ENCODE measurements at places on chromosomes 3 and 15.
A peak's percentile ranks its signal among the peaks of the same experiment; 100 is the strongest.

GRCh38 chr3:94525043-94525442 is 462.2 kb downstream of the NSUN3 start:
- ATAC-seq = peak; percentile 54

GRCh38 chr15:64343222-64343621 is 12.8 kb downstream of the CSNK1G1 start:
- no peak for ATAC-seq

- peak; percentile 84 for ATAC-seq
Observed at GRCh38 chr3:184496933-184497332, 64.7 kb upstream of the EPHB3 start.

- no peak for ATAC-seq
Observed at GRCh38 chr15:64455961-64456371, 4.4 kb upstream of the ZNF609 start.

DNA sequence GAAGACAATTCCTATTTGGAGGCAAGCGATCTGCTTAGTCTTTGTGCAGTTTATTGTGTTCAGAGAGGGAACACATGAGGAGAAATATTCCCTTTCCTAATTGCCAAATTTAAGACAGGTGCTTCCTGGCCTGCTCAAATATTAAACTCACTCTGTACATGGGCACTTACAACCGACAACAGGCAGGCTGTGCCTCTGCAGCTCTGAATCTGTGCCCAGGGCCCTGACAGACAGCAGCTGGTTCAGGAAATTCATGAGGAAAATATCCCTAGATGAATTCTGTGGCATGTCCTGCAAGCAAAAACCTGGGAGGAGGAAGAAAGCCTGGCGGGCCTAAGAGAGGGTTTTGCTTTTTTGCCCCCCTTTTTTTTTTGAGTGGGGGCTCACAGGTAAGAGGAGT is 169.3 kb upstream of the TRIM42 start:
- no peak for ATAC-seq

DNA sequence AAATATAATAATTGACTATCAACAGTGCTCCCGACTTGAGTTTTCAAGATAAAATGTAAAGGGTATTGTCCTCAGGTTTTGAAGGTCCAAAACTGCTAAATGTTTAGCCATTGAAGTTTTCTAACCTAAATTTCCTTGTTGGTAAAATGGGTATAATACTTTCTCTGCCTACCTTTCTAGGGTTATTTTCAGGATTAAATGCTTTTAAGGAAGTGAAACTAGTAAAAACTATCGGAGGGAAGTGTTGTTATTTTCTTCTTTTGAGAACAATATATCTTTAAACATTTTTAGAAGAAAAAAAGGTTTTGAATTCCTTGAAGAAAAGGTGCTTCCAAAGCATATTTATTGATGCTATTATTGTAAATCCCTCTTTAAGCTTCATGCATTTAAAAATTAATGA is 67.3 kb downstream of the FILIP1L start:
- no peak for ATAC-seq

GRCh38 chr3:132536442-132537153 is 60.5 kb upstream of the ACKR4 start:
- ATAC-seq = no peak

- no peak for ATAC-seq
Observed at GRCh38 chr15:52731732-52732470, 52.7 kb upstream of the ATOSA start.

DNA sequence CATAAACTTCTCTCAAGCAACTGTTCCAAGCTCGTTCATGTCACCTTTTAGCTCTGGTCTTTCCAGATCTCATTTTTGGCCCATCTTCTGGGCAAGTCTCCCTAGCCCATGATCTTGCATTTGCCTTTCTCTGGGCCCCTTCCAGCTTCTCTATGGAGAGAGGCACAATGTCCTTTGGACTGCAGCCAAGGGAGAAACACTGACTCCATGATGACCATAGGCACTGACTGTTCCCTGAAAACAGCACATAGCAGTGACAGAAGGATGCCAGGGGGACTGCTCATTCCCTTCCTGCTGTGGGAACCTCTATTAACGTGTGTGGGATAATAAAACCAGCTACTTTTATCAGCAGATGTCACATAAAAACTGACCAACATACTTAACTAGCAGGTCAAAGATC is 60.3 kb downstream of the STRIT1 start:
- ATAC-seq = no peak

DNA sequence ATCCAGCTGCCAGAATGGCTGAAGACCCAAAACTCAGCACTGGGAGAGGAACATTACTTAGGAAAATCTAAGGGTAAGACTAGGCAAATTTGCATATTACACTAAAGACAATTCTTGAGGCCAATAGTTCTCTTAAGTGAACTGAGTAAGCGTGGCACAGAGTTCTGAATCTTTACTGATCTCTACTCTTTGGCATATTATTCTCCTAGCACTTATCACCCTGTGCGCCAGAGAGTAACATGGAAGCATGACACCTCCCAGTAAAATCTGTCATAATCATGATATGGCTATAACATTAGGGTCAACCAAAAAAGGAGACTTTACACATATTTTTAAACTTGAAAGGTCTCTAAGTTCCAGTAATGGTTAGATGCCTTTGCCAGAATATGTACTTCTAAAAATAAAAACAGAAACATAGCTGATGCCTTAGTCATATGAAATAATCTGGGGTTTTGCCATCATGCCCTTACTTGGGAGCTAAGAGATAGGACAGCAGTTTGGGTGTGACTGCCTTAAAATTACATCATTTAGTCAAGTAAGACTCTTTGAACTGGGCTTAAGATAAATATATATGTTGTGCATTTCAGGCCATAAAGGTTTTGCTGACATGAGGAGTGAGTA is 290.5 kb downstream of the PLCL2 start:
- no peak for ATAC-seq

- ATAC-seq = no peak
Observed at GRCh38 chr3:3629911-3630310, 169.3 kb upstream of the LRRN1 start.

DNA sequence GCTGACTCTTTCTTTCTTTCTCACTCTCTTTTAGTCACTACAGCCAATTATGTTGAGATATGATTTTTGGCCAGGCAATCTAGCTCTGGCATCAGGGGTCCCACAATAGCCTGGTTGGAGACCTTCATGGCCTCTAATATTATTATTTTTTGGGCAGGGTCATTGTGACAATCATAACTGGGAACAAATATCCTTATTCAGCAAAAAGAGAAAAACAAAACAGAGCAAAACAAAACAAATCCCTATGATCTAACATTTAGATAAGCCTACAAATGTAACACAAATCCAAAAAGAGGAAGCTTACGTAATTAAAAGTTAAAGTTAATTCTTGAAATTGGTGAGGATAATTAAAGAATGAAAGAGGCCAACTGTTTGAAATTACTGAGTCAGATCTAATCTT is 640.0 kb downstream of the TUSC7 start:
- no peak for ATAC-seq

DNA sequence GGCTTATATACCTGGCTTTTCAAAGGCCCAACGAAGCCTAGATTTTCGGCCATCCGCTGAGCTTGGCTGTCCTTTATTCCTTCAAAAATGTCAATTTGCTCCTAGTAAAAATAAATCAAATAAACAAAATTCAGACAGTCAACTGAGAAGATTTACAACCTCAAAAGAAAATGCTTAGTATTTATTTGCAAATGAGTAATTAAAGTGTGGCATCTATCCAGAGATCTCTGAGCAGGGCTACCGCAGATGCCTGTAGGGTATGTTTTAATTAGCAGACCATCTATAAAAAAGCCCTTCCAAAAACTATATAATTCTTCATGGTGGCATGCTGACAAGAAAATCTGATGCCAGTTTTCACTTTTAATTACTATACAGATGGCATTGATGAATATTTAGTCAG is 136.2 kb downstream of the SUCLG2 start:
- no peak for ATAC-seq

- ATAC-seq = no peak
Observed at GRCh38 chr3:23926246-23926645, 9.3 kb downstream of the RPL15 start.

GRCh38 chr15:63809452-63809851 is 24.3 kb downstream of the HERC1 start:
- no peak for ATAC-seq

DNA sequence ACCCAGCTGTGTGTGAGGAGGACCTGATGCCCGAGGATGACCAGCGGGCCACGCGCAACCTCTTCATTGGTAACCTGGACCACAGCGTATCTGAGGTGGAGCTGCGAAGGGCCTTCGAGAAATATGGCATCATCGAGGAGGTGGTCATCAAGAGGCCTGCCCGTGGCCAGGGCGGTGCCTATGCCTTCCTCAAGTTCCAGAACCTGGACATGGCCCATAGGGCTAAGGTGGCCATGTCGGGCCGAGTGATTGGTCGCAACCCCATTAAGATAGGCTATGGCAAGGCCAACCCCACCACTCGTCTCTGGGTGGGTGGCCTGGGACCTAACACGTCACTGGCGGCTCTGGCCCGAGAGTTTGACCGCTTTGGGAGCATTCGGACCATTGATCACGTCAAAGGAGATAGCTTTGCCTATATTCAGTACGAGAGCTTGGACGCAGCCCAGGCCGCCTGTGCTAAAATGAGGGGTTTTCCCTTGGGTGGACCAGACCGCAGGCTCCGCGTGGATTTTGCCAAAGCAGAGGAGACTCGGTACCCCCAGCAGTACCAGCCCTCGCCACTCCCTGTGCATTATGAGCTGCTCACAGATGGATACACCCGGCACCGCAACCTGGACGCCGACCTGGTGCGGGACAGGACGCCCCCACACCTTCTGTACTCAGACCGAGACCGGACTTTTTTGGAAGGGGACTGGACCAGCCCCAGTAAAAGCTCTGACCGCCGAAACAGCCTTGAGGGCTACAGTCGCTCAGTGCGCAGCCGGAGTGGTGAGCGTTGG is 1.5 kb downstream of the RBM15B start:
- ATAC-seq = no peak

DNA sequence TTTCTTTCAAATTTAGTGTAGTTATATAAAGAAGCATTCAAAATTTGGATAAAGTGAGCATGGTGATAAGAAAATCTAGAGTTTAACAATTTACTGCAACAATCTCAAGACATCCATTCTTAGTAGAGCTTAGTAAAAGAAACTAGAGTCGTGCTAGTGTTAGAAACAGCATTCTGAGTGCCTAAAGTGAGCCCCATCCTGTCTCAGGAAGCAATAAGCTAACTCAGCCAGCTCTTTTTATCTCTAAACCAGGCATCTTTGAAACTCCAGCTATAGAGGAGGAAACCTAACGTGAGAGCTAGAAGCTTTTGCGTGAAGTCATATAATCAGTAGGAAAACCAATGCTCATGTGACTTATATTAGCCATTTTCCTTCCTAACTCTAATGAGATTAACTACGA is 1187.1 kb upstream of the EPHA6 start:
- no peak for ATAC-seq

GRCh38 chr3:38297947-38298711 is 16.0 kb downstream of the SLC22A14 start:
- ATAC-seq = peak; percentile 49

DNA sequence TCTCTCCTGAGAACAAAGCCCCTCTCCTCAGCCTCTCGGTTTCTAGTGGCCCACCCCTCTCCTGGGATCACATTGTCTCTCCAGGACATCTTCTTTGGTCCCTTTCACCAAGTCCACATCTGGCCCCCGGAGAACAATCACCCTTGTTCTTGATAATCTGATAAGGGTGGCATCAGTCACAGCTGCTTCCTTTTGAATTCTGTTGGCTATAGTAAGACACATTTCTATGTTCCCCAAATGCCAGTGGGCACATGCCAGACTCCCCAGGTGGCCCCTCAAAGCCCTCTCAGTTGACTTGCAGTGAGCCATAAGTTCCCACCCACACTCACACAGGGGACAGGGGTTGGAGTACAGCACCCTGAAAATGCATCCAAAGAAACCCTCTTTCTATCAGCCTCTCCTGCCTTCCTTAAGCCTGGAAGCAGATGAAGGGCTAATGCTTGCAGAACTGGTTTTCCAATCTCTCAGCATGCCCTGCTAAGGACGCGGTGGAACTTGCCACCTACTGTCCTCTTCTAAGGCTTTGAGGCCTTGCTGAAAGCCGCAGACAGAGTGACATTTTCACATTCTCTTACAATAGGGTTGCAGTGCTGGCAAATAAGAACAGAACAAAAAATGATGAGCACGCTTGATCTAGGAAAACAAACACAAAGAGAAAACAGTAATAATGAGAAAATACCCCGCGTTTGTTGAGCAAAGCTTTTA is 101.3 kb upstream of the SLCO3A1 start:
- ATAC-seq = peak; percentile 23

GRCh38 chr3:191336833-191337232 is 6.5 kb upstream of the UTS2B start:
- ATAC-seq = no peak

DNA sequence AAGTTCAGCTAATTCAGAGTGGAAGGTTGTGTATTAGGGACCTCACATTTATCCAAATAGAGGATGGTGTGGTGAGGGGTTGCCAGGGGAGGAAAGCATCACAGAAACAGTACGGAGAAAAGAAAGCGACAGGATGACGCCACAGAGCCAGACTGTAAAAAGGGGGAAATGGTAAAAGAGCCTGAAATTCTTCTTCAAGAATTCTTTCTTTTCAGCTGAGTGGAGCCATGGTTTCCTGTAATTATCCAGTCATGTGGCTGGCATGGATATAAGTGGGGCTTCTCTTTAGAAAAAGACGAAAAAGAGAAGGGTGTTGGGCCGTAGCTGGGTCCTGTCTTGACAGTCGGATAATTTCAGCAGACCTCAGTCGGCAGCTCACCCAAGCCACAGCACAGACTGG is 24.5 kb upstream of the PSMD6 start:
- no peak for ATAC-seq

- no peak for ATAC-seq
Observed at GRCh38 chr3:84789961-84790360, 168.8 kb upstream of the CADM2 start.

DNA sequence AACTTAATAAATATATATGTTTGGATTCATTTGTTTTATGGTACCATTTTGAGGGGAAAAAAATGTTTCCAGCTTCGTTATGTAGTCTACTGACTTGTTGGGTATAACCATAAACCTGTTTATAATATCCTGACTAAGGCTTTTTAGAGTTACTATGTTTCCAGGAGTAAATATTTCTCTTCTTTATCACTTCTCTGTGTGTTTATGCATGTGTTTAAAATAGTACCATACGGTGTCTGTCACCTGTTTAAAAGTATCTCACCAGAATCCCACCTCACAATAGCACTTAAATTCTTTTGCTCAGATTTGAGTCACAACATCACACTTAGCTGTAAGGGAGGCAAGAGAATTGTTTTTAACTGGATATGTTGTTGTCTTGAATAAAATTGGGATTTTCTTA is 15.1 kb downstream of the LACTB start:
- ATAC-seq = no peak

GRCh38 chr15:74405823-74406222 is 27.9 kb downstream of the SEMA7A start:
- ATAC-seq = no peak

GRCh38 chr3:28326458-28326926 is 22.0 kb upstream of the ZCWPW2 start:
- ATAC-seq = no peak

GRCh38 chr15:22257047-22258008 is 177.0 kb downstream of the OR4M2 start:
- no peak for ATAC-seq

- peak; percentile 88 for ATAC-seq
Observed at GRCh38 chr3:112773864-112774263, 72.8 kb downstream of the CD200R1L start.

- no peak for ATAC-seq
Observed at GRCh38 chr15:32905481-32905880, 187.7 kb downstream of the GREM1 start.

Measured in esophagus mucosa (tissue), 1 donor.